ENCODE measurements at places on chromosomes 13 and 19. TPM values are rescaled to one million over a fixed set of nuclear protein-coding genes. Genes with fewer than 3 reads are reported as not detected.

Gene ITGBL1
- 1.0 TPM for total RNA-seq

Gene APOC4
- not detected for total RNA-seq

Gene UBE2L5
- total RNA-seq: not detected

Gene FNDC3A
- total RNA-seq: 50.6 TPM

Gene UNC13A
- 0.14 TPM for total RNA-seq

Gene CABP5
- not detected for total RNA-seq

Gene OR7A5
- total RNA-seq: not detected

Gene SERPINE3
- not detected for total RNA-seq

Gene CGB2
- total RNA-seq: not detected

Gene KLK6
- 3.4 TPM for total RNA-seq

Gene CCDC169
- total RNA-seq: 2.4 TPM

Gene MYH14
- 3.1 TPM for total RNA-seq

Gene PRR36
- not detected for total RNA-seq

Gene SMIM44
- total RNA-seq: not detected

Gene TMTC4
- total RNA-seq: 23.7 TPM

Gene PRSS57
- not detected for total RNA-seq

Gene SLC5A5
- total RNA-seq: 0.28 TPM

Gene CADM4
- 18.7 TPM for total RNA-seq

Gene STOML3
- total RNA-seq: not detected

Gene ZNF600
- 15.7 TPM for total RNA-seq

Gene CDK8
- total RNA-seq: 37.5 TPM

Gene CD37
- not detected for total RNA-seq

Gene DIS3
- 56.0 TPM for total RNA-seq

Gene CALR3
- total RNA-seq: 0.07 TPM

Gene SHD
- total RNA-seq: not detected

Gene PODNL1
- 2.5 TPM for total RNA-seq

Gene MAP4K1
- not detected for total RNA-seq

Gene FCAR
- not detected for total RNA-seq

Gene KPTN
- 2.7 TPM for total RNA-seq

Gene TEX101
- total RNA-seq: not detected

Gene KLF1
- under 0.01 TPM for total RNA-seq

Gene NFKBIB
- 22.9 TPM for total RNA-seq

Gene SLC8A2
- 0.21 TPM for total RNA-seq

Gene ZNF763
- 0.68 TPM for total RNA-seq

Gene TRAPPC5
- total RNA-seq: 57.2 TPM

Gene NLRP11
- not detected for total RNA-seq
